Fibroblast of gingiva (primary cell): ENCODE measurements at places on chromosomes 3 and 15.

- DNase-seq: no peak
Measured at GRCh38 chr3:55143336-55143735, 215.5 kb upstream of the LRTM1 start.

DNA sequence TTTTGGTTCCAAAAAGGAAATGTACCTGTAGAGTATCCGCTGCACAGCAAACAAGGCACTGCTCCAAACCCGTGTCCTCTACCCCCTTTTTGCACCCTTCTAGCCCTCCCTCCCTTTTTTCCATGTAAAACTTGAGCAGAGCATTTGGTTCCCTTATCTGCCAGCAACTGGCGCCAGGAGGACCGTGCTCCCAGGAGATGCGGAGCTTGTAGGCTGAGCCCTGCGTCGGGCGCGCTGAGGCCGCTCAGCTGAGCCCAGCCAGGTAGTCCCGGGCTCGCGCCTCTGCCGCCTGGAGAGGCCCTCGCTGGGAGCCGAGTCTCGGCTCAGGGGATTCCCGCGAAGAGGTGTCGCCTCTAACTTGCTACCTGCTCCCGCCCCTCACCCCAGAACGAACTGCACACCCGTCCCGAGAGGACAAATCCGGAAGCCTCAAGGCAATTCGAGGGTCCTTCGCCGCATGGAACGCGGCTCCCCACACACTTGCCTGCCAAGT lies 575 bp downstream of the TRPM7 start:
- DNase-seq: peak; percentile 29

DNA sequence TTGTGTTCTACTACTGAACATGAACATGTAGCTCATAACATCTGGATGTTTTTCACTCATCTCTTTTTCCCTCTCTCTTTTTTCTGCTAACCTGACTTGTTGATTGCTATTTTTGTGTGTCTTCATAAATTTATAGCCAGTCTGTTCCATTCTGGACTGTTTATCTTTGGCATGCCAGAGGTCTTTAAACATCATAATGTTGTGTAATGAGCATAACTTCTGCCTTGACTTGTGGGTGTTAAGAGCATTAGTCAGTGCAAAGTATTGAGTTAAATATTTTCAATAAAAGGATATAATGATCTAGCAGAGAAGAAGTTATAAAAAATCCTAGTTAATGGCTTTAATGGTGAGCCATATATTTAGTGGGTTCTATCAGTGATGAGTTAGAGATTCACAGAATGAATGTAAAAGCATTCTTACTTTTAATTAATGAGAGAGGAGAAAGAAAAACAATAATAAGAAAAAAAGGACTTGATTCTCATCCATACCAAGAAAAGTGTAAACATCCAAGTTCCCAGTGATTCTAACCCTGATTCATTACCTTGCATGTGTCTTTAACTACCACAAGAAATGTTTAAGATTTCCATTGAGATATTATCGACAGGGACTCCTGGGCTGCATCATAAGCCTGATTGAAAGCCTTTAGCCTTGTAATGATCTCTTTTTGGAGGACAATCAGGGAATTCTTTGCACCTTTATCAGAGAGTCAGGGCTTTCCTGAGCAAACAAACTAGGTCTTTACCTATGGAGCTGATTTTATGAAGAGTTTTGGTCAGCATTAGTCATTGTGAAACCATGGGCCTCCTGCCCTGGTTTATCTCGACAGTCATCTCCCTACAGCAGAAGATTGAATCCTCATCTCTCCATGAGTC lies 22.9 kb downstream of the MITF start:
- peak; percentile 78 for DNase-seq

DNA sequence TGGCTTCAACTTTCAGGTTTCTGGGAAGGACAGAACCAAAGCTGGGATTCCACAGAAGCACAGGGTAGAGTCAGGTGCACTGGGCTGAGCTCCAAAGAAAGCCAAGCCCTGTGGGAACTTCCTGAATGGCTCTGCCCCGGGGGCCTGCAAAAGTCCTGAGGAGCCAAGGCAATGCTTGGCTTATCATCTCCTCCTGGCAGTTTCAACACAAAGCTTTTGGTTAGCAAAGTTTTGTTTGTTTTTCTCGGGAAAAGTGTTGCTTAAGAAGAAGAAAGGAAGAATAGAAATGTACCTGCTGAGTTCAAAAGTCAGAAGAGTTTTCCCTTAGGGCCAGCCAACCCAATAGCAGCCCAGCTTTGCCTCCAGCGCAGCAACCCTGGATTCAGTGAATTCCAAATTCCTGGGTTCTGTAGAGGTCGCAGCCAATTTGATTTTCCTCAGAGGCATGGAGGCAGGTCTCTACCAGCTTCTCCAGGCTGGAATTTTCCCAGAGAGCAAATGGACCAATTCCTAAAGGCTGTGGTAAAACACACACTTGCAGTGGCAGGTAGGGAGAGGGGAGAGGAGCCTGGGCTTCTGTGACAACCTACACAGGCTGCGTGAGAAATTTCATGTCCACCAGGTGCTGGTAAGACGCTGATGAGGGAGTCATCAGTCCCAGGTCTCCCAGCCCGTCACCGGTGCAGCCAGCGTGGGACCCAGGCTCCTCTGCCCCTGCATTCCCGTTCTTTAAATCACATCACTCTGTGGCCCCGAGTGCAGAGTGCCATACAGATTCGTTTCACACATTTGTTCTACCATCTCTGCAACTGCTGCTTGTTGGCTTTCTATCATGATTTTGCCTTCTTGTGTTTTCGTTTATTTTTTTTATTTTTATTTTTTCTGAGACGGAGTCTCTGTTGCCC lies 54.3 kb upstream of the SNRPA1 start:
- DNase-seq: no peak

DNA sequence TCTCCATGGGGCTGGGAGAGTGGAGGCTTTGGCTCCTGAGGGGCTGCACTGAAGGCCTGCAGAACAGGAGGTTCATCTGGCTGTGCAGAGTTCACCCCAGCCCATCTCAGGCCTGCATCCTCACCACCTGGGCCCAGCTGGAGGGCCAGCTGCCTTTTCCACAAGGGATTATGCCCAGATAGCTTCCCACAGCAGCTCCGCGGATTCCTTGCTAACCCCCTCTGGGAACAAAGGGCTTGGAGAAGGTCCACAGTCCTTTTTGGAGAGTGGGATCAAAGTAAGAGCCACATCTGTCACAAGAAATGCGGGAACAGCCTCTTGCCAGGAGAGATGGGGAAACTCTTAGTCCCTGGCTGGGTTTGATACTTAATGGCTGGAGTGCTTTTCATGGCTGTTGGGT lies 164.7 kb upstream of the RGMA start:
- DNase-seq: no peak

DNA sequence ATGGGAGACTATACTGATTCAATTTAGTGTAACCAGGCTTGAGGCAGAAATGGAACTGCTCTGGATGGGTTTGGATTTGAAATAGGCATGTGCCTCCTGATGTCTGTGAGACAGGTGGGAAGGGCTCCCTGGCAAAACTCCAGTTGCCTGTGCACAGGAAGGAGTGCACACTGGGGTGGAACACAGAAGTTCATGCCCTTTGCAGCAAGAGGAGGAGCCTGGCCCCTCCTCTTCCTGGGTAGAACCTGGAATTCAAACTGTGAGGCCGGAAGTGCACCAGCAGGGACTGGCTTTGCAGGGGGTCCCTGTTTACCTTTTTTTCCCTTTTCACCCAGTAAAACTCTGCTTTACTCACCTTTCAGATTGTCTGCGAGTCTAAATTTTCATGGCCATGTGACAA lies 99.9 kb downstream of the GMPS start:
- DNase-seq: no peak
